ENCODE measurements at places on chromosomes 4 and X.

GRCh38 chr4:152515678-152516077 lies 20.2 kb downstream of the FBXW7 start:
- DNase-seq = no peak

DNA sequence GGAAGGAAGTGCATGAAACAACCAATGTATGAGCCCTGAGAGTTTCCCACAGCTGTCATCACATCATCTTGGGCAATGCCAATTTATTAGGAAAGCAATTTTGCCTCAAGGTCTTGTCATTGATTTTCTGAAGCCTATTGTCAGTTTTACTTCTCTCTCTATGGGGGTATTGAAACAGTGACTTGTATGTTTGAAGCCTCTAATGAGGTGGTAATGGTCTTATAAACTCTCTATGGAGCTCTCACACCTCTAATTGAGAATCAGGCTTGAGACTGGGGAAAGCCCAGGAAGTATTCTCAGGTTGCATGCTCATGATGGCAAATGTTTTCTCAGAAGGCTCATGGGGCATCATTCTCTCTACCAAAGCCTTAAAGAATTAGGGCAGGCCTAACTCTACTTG lies 308.2 kb upstream of the EMCN start:
- DNase-seq = no peak

GRCh38 chr4:113747949-113748348 lies 13.6 kb downstream of the CAMK2D start:
- no peak for DNase-seq

DNA sequence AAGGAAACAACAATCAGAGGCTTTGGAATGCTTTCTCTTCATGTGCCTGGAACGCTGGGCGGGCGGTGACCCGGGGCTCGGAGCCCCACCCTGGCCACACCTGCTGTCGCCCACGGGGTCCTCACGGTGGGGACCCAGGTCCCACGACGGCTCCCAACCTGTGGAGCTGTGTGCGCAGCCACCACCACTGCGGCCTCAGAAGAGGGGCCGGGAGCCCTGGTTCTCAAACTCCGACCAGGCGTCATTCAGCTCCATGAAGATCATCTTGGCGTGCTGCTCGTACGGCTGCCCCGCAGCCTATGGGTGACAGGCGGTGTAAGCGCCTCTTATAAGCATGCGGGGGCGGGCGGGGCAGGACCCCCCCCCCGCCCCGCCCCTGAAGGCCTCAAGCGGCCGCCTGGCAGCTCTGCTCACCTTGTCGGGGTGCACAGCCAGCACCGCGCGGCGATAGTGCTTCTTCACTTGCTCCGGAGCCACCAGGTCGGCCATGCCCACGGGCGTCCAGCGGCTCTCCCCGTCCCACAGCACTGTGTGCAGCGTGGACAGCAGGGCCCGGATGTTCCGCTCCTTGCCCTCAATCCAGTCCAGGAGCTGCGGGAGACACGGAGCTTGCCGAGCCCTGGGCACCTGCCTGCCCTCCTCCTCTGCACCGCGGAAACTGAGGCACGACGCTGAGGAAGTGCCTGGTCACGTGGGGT lies 23.7 kb upstream of the CPLX1 start:
- no peak for DNase-seq

DNA sequence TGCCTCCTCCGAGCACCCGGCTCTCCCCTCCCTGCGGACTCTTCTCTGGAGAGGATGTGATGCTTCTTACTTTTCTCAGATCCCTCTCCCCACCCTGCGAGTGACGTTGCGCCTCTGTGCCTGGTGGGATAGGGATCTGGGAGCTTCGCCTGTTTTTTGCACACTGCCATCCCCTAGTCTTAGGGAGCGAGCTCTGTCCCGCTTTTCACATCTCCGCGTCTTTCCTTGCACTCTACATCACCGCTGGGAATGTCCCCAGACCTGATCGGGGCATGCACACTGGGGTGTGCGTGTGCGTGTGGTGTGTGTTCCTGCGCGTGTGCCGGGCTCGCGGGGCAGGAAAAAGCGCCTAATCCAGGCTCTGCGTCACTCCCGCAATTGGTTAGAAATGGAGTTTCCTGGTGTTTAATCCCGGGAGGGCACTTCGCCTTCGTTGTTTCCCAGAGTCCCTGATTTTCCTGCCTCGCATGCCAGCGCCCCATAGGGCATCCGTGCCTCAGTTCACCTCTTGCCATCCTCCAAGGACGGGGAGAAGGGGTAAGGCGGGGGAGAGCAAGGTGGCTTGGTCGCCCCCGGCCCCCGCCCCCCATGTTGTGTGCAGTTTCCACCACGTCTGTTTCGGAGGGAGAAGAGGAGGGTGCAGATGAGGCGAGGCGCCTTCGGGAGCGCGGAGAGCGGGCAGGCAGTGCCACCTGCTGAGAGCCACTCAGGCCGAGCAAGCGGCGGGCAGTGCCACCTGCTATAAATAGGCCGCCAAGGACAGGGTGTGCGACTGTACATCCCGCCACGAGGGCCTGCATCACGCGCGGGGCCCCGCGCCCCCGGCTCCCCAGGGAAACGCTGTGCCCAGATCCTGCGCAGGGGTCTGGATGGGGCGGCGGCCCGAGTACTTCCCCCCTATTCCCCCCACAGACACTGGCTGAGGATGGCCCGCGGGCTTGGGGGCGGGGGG lies 759 bp upstream of the TBC1D1 start:
- DNase-seq = peak; percentile 7

DNA sequence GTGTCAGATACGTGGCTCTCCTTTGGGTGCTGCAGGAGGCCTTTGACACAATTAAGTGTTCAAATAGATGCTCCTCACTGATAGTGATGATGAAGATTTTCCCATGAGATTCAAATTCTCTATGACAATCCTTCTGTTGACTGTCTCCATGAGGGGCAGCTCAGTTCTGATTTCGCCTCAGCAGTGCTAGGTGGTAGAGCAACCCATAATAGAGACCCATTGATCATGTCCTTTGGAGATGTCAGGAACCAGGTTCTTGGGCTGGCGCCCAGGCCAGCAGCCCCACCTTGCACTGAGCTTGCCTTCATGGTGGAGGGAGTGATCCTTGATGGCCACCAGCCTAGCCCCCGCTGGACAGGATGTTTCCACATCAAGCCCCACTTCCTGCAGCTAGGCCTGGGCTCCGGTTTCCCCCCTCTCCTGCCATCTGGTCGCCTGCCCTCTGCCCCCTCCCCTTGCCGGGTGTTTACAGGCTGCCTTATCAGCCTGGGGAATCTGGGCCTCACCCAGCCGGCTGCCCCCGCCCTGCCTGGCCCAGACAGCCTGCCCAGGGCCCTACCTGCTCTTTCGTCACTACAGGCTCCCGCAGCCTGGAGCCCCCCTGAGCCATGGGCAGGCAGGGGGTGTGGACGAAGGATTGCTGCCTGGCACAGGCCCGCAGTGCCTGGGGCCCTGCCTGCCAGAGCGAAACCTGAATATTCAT lies 12.6 kb downstream of the ELF4 start:
- DNase-seq = no peak

- DNase-seq = no peak
Observed at GRCh38 chr4:40937140-40937725, 187.5 kb downstream of the NSUN7 start.

DNA sequence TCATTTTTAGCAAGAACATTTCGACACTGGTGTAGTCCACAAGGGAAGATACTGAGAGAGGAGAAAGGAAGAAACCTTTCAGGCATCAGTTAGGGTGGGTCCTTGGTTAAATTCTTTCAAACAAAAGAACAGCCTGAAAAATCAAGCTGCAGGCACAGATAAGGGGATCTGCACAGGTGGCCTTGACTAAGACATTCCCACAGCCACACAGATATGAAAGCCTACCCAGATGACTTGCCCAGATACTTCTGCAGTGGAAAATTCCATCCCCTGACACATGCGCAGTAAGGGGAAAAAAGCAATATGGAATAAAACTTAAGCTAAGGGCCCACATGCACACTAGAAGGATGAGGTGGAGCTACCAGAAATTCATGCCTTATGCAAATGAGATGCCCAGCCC lies 8.9 kb upstream of the TMEM165 start:
- no peak for DNase-seq

- no peak for DNase-seq
Observed at GRCh38 chrX:153768311-153769157, 4.5 kb downstream of the PLXNB3 start.

- DNase-seq = no peak
Observed at GRCh38 chr4:7941111-7941964, 1.7 kb upstream of the AFAP1 start.

DNA sequence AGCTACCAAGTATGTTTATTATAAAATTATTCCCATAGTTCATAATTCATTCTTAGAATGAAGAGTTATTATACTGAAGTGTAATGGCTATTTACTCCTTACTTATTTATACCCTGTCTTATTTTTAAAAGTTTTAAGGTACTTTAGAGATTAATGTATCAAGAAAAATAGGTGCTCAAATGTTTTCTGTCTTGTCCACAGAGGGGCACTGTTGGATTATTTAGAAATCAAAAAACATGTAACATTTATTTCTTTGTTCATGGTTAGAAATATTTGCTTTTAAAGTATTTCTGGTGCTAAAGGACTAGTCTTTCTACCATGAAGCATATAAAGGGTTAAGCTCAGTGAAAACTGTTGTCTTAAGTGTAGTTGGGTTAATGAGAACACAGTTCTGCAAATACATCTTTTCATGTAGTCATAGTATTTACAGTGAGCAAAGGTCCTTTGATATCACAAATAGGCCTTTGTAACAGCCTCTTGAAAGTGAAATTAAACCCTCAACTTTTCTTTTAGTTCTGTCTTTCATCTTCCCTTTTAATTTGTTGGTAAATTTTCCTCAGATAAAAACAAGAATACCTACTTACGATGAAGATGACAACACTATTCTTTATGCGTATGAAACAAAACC lies 7.7 kb downstream of the SCML1 start:
- no peak for DNase-seq

- no peak for DNase-seq
Observed at GRCh38 chrX:5842601-5843000, 386.1 kb downstream of the NLGN4X start.

DNA sequence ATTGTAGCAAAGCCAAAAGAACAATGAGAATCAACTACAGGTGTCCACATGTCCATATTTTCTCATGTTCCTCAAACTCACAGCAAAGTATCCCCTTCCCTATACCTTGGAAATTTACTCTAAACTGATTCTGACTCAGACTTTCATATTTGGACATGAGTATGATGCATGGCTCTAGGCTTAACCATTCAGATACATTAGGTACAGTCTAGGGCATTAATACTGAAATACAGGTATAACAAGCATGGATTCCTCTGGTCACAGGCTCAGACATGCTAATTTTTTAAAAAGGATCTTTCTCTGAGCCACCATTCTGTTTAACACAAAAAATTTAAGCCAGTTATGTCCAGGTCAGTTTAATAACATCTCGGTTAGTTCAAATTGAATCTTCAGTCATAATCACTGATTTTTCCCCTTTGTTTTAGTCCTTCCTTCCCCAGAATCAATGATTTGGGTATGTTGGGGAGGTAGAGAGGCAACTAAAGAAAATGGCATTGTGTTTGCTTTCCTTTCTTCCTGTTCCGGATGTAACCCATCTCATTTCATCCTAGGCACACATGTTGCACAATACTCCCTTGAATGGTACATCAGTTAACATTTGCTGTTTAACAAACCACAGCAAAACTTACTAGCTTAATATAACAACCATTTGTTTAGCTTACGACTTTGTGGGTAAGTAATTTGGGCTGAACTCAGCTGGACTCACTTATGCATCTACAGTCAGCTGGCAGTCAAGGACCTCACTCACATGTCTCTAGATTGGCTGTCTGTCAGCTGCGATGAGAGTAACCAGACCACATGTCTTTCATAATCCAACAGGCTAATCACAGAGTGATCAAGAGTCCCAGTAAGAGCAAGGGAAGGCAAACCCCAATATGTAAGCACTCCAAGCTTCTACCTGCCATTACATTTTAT lies 75.3 kb upstream of the GRIA3 start:
- no peak for DNase-seq

DNA sequence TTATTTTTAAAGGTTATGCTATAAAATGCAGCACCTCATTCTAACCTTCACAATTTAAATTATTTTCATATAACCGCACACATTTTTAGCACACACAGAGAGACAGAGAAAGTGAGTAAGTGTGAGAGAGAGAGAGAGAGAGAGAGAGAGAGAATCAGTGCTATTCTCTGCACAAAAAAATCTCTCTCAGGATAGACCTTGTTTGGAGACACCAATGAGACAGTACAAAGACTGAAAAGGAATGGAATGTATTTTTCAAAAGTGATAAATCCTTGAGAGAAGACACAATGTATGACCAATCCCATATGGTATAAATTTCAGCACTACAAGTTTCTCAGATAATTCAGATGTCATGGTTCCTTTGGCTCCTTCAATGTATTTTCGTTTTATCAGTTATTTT lies 132.1 kb upstream of the PCDH18 start:
- no peak for DNase-seq

DNA sequence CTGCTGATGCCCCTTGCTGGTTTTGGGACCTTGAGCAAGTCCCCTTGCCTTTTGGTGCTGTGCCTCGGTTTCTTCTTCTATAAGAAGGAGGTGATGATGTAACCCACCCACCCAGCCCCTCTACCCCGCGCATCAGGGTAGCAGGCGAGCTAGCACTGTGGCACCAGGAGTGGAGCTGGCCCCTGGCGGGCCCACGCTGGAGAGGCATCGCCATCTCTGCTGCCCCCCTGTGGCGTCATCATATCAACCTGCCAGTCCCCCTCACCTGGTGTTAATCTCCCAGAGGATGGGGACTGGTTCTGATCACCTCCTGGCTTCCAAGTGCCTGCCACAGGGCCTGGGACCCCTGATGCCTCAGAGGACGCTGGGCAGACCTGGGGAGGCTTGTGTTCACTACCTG lies 6.3 kb upstream of the SORCS2 start:
- DNase-seq = no peak

DNA sequence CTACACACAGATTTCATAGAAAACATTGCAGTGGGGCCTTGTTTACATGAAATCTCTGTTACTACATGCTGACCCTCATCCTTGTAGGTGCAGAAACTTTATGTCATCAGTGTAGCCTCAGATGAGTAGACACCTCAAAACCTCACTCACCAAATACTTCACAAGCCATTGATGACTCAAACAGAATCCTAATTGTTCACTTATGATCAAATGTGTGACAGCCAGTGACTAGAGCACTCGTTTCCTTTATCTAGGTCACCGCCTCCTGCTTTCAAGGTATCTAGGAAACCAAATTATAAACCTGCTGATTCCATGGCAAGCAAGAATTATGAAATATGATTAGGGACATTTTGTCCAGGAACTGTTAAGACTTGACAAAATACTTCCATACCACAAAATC lies 255.8 kb upstream of the GPRIN3 start:
- no peak for DNase-seq

GRCh38 chrX:10988653-10989052 lies 122.5 kb upstream of the HCCS start:
- DNase-seq = no peak
